HEK293T (cell line): ENCODE measurements at places on chromosomes 5 and 9.
A peak's percentile ranks its signal among the peaks of the same experiment; 100 is the strongest.

DNA sequence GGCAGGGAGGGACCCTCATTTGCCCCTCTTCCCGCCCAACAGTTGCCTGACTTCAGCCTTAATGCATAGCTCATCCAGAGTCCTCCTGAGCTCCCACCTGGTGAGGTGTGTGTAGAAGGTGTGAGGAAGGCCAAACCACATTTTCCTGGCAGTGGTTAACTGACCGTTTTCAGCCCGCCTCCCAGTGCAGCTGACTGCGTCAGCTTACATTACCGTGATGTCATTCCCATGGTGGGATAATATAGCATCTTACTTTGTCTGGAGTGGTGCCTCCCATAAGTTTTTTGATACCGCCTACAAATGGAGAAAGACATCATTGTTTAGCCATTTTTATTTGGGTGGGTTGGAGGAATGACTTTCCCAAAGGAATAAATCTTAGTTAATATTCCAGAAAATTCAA lies 151.9 kb downstream of the C9orf152 start:
- DNase-seq, result no peak

GRCh38 chr5:76269932-76270610 lies 133.0 kb upstream of the IQGAP2 start:
- DNase-seq, result no peak

- DNase-seq, result no peak
Observed at GRCh38 chr5:54669845-54670244, 152.3 kb downstream of the SNX18 start.

- DNase-seq, result no peak
Observed at GRCh38 chr9:100170085-100170484, 71.0 kb downstream of the INVS start.

DNA sequence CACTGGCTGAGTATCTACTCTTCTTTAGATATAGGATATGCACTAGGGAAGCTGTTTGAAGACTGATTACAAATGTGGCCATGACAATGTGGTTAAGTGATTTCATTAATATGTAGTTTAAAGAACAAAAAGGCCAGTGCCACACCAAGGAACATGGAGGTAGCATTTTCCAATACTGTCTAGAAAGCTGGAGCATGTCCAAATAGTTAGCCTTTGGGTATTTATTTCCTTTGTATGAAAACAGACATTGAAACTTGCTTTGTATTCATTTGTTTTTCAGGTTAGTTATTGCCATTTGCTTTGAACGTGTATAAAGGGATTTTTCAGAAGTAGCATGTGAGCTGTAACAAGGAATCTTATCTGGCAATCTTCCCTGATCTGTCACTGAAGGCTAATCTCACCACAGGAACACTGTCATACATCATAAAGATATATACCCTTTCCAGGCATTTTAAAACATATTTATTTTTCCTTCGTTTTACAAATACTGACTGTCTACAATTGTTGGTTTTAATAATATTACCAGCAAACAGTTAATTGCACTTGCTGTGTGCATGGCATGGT lies 93.4 kb downstream of the PLPPR1 start:
- DNase-seq, result no peak

- DNase-seq, result no peak
Observed at GRCh38 chr5:13249854-13250253, 694.6 kb downstream of the DNAH5 start.

- DNase-seq, result no peak
Observed at GRCh38 chr9:129469188-129469987, 151.5 kb downstream of the C9orf50 start.

GRCh38 chr5:16886793-16887345 lies 49.2 kb downstream of the MYO10 start:
- no peak for DNase-seq

DNA sequence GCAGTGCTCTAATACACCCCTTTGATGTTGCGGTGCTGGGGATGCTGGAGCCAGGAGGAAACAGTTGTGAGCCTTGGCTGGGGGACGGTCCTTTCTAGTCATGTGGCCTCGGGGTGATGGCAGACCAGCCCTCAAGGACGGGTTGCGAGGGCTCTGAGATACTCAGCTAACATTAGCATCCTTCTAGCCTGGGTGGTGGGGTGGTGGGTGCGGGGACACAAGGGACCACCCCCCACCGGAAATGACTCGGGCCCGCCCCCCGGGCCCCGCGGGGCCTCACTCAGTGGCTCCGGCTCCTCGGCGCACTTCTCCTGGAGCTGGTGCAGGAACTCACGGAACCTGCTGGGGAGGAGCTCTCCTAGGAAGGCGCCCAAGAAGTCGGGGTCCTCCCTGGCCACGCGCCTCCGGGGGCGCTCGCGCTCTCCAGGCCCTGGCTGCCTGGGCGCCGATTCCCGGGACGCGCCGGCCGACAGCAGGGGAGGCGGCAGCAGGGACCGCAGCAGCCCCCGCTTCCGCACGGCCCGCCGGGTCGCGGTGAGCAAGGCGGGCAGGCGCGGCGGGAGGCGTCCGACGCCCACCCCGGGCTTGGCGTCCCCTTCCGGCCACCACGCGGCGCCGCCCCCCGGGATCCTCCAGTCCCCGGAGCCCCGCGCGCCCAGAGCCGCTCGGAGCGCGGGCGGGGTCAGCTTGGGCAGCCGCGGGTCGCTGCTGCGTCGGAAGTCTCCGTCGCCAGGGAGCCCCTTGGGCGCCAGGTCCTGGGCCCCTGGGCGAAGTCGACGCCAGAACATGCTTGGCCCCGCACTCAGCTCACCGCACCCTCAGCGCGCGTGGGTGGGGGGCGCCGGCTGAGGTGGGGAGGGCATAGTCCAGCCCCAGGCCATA lies 873 bp downstream of the C9orf50 start:
- DNase-seq, result no peak

GRCh38 chr9:115939065-115939765 lies 214.4 kb upstream of the PAPPA start:
- DNase-seq, result no peak

DNA sequence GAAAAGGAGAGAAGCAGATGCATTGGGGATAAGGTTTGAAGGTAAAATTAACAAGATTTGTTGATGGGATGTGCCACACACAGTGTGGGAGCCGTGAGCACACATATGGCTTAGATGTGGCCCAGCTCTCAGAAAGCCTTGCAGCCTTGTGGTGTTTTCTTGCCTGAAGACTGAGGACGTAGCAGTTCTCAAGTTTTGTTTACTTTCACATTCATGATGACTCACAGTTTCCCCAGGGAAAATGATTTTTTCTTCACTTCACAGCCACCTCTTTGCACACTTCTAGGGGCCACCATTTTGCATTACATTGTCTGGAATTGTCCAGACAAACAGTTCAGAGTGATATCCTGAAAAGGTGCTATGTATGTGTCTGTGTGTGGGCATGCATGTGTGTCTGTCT lies 126.2 kb downstream of the BASP1 start:
- DNase-seq, result no peak

GRCh38 chr9:128180447-128180846 lies 10.9 kb downstream of the CIZ1 start:
- no peak for DNase-seq

DNA sequence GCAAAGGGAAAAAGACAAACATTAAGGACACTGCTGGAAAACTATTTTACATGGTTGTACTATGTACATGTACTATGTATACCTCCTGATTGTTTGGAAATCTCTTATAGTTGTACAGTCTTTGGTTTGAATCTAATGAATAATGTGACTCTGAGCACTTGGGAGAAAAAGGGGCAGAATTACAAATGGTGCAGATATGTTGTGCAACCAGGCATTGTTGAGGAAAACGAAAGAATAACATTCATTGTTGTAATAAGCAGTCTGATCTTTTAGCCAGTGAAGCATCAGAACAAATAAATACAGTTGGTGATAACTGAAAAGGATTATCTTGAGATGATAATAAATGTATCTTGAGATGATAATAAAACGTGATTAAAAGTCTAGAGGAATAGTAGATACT lies 87.2 kb downstream of the CSNK1G3 start:
- DNase-seq, result no peak

GRCh38 chr9:26675035-26675434 lies 217.6 kb downstream of the CAAP1 start:
- no peak for DNase-seq

DNA sequence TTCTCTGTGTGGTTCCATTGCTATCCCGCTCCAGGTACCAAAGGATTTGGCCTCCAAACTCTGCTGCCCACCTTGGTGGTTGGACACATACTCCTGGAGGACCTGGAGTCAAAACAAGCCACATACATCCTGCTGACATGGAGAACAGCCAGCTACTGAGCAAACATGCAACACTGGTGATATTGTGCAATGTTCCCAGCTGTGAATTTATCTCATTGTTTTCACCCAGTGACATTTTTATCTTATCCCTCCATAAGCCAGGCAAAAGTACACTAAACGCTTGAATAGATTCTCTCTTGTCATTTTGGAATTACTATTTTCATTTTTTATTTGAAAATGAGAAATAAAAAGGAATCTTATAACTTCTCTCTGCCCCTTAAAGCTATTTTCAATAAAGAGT lies 11.1 kb upstream of the CTSL start:
- DNase-seq, result peak; percentile 15

DNA sequence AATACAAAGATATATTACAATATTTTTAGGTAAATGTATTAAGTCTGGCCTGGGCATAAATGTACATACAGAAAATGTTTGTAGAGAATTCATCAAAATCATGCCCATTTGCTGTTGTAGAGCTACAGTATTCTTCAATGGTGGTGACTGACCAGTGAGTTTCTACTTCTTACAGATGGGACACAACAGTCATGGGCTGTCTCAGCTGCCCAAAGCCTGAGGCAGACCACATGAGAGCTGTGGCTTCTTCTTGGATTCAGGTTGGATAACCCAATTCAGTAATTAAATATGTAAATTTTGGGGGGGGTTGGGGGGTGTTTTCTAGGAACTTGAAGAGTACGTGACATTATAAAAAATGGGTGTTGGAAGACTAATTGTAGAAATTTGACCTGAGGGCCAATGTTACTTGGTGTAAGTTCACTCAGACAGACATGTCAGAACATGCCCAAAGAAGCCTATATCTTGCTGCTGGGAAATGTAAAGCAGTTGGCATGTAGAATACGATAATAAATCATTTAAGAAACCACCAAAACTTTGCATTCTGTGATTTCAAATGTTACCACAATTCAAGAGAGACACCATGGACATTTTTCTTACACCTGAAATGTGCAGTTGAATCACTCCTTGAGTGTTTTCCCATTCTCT lies 17.9 kb downstream of the STARD4 start:
- DNase-seq, result no peak

GRCh38 chr9:13113751-13114150 lies 165.7 kb downstream of the MPDZ start:
- no peak for DNase-seq

DNA sequence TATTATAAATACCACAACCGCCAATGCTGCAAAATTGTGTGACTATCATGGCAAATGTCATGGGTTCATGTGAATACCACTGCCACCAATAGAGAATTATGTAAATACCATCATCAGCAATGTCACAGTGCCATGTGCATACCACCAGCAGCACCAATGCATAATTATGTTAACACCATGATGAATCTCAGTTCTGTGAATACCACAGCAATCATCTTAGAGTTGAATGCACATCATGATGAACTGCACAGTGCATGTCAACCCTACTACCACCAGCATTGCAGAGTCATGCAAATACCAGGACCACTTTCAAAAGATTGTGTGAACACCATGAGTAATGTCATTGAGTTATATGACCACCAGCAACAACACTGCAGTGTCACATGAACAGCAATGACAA lies 63.2 kb downstream of the SHC3 start:
- DNase-seq, result no peak

- DNase-seq, result no peak
Observed at GRCh38 chr9:129012893-129013448, 15.2 kb downstream of the SH3GLB2 start.

- DNase-seq, result no peak
Observed at GRCh38 chr5:164652276-164652660, 1146.8 kb downstream of the MAT2B start.

DNA sequence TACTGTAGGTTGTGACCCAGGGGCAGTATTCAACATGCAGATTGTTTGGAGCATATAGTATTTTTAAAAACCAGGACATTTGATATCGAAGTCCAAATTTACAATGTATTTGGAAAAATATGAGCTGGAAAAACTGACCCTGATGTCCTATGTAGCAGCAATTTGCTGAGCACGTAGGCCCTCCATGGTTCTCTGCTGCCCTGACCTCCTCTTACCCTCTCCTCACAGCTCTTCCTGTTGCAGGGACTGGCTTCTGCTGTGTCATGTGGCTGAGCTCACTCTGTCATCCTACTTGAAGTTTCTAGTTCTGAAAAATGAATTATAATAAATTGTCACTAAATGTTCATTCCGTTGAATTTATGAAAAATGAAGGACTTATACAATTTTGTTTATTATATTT lies 4.1 kb upstream of the ASPN start:
- DNase-seq, result no peak

GRCh38 chr5:169696621-169697510 lies 59.8 kb downstream of the DOCK2 start:
- DNase-seq, result no peak

DNA sequence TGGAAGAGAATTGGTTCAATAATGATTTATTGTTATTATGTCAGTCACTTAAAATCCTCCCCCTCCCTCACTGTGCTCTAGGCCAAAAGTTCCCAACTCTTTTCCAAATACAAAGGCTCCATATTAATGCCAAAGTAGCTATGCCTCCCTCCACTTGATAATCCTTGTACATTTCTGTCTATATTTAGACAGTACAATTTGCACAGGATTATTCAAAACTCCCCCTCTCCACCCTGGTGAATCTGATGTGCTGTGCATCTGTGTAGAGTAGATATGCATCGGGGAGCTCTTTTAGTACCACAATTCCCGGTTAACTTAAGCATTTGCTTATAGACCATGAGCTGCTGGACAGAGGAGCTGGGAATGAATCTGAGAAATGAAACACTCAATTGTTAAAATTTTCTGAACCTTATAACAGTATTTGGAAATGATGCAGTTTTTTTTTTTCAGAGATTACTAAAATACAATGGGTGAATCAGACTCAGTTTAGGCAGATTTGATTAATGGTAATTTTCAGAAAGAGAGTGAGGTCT lies 27.6 kb downstream of the GLRA1 start:
- DNase-seq, result no peak

GRCh38 chr9:99809586-99810319 lies 11.9 kb upstream of the NR4A3 start:
- no peak for DNase-seq

GRCh38 chr5:75568202-75568601 lies 43.1 kb upstream of the ANKDD1B start:
- DNase-seq, result no peak

- DNase-seq, result no peak
Observed at GRCh38 chr5:17012289-17012688, 76.2 kb upstream of the MYO10 start.

GRCh38 chr9:80873861-80874260 lies 815.5 kb downstream of the TLE1 start:
- no peak for DNase-seq

DNA sequence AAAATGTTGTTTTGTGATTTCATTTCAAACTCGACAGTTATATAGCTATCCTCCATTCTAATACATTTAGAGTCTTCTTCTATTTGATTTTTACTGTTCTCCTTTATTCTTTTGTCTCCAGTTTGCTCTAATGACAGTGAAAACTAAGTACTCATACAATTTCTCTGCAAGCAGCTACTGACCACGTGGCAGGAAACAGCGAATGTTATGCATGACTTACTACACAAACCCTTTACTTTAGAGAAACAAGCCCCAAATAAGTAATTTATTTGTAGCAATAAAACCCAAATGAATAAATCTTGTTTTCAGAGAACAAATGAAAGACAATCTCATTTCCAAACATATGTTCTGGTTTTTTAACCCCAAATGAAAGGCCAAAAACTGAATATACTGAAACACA lies 41.9 kb downstream of the CDH6 start:
- no peak for DNase-seq
